ENCODE measurements at places on chromosomes 3 and 15.
A peak's percentile ranks its signal among the peaks of the same experiment; 100 is the strongest.

- no peak for DNase-seq
Observed at GRCh38 chr15:52414936-52415335, 113.7 kb downstream of the MYO5A start.

GRCh38 chr3:52512105-52512504, 17.0 kb downstream of the STAB1 start:
- no peak for DNase-seq

DNA sequence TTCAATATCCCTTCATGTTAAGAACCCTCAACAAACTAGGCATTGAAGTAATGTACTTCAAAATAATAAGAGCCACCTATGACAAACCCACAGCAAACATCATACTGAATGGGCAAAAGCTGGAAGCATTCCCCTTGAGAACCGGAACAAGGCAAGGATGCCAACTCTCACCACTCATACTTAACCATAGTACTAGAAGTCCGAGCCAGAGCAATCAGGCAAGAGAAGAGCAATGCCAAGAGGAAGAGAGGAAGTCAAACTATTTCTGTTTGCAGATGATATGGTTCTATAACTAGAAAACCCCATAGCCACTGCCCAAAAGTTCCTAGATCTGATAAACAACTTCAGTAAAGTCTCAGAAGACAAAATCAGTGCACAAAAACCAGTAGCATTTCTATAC, 161.9 kb downstream of the UBE2E2 start:
- no peak for DNase-seq

GRCh38 chr3:177419904-177420601, 222.8 kb upstream of the TBL1XR1 start:
- DNase-seq = no peak

DNA sequence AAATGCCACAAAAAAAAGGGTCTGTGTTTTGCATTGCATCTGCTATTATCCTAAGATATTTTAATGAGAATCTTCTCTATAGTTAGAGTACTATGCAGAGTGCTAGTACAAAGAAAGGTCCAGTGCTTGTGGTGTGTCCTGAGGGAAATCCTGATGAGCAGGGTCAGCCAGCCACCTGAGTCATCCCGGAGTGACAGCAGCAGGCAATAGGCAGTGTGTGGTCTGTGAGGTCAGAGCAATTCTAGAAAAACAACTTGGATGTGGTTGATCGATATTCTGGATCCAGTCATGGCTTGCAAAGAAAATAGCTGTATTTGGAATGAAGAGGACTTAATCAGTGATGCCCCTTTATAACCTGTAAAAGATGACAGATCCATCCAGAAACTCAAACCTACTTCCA, 119.2 kb downstream of the CTNNB1 start:
- peak; percentile 21 for DNase-seq

- no peak for DNase-seq
Observed at GRCh38 chr3:10356461-10356981, 35.6 kb upstream of the SEC13 start.

DNA sequence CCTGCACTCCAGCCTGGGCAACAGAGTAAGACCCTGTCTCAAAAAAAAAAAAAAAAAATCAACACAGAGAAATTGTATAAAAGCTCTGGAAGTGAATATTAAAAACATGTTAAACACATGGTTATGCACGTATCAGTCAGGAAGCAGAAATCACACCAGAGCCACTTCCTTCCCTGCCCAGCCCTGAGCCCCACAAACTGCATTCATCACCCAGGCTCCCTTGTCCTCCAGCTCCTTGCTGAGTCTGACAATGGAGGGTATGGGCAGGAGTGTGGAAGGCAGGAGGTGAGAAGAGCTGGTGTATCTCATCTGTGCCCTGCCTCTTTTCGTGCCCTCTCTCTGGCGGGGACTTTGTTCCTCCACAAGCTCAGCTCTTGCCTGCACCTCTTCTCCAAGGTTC, 12.1 kb upstream of the LOXL1 start:
- DNase-seq = no peak

GRCh38 chr15:40272485-40273056, 10.3 kb downstream of the ANKRD63 start:
- no peak for DNase-seq

DNA sequence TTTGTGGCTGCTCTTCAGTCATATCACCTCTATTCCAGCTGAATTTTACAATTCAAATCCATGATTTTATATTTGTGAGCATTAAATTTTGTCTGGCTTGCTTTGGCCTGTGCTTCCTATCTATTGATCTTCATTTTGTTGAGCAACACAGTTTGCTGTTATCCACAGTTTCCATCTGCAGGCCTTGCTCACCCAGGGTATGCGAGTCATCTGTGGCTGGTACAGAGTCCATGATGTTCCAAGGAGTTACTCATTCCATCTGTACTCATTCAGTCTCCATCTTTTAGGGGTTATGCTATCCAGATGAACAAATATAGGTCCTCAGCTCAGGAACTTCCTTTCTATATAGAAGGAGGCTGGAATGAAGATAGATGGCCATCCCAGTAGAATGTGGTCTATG, 70.1 kb upstream of the CCK start:
- DNase-seq = no peak

GRCh38 chr3:5144316-5144994, 22.4 kb downstream of the ARL8B start:
- no peak for DNase-seq

- no peak for DNase-seq
Observed at GRCh38 chr3:71454512-71455403, 128.8 kb downstream of the FOXP1 start.

GRCh38 chr3:461006-461405, 264.4 kb downstream of the CHL1 start:
- DNase-seq = no peak

GRCh38 chr3:160678292-160678842, 1.4 kb downstream of the ARL14 start:
- no peak for DNase-seq
